AML-193 (cell line): ENCODE measurements at places on chromosomes 2 and 18.

DNA sequence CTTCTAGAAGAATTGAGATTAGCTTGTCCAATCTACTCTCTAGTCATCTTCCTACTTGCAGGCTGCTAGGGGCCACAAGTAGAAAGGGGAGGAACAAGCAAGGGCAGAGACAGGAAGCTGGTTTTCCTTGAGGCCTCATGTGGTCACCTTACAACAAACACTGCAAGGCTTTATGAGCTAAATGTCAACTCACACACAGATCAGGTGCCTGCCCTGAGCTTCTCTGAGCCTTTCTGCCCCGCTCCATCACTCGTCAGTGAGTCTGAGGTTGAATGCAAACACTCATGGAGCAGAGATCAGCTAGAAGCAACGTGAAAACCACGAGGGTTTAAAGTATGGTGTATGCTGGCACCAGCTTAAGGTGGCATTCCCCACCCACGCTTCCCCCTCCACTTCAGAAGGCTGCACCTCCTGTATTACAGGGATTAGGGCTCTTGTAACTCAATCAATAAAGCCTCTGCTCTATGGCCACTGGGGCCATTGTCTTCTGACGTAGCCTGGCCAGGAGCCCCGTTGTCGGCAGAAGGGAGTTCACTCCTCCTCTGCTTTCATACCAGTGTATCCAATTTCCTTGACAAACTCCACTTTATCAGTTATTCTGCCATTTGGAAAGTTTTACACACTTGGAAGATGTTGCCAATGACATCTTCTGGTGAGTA lies 5.4 kb upstream of the CRYGC start:
- DNase-seq = peak; percentile 35

GRCh38 chr18:40469316-40469715 lies 1485.7 kb upstream of the PIK3C3 start:
- DNase-seq = no peak

DNA sequence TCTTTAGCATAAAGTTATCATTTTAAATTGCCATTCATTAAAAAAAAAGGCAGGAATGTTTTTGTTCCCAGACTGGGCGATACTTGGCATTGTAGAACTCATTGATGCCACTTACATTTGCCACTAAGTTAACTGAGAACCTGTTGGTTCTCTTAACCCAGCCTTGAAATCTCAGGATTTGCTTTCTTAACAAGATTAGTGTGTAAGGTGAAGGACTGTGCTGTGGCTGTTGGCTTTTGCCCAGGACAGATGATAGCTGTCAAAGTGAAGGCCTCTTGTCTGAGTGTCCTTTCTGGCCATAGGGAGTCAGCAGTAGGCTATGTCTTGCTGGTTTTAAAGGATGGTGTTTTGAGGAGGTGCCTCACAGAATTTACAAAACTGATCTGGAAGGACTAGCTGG lies 2.6 kb downstream of the DPYSL5 start:
- no peak for DNase-seq

- peak; percentile 70 for DNase-seq
Observed at GRCh38 chr2:227482638-227483340, 10.8 kb downstream of the AGFG1 start.

DNA sequence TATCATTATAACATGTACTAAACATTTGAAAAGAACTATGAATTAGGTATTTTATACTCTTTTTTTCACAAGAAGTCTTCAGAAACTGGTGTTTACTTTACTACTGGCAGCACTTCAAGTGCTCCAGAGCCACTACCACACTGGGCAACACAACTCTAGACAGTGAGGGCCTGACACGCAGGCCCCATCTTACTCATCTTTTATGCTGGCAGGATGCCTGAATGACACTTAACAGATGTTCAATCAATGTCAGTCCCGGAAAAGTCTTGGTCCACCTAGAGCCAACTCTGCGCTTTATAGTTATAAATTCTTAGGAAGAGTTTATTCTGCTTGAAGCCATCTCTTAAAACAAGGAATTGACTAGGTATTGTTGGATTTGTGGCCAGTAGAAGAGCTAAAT lies 8.7 kb upstream of the WIPF1 start:
- no peak for DNase-seq

GRCh38 chr2:62248226-62248625 lies 52.3 kb downstream of the B3GNT2 start:
- DNase-seq = no peak
